Myocyte (in vitro differentiated cells): ENCODE measurements at places on chromosomes 3 and 15. TPM values are rescaled to one million over a fixed set of nuclear protein-coding genes. Genes with fewer than 3 reads are reported as not detected.

Gene ADAMTSL3
- 0.05 TPM in 1 of 2 replicates, not detected in the other for total RNA-seq

Gene MUC4
- not detected in 2 replicates for total RNA-seq

Gene XYLB
- 1.5 and 1.9 TPM in 2 replicates for total RNA-seq

Gene DLL4
- total RNA-seq = 0.13 TPM in 1 of 2 replicates, not detected in the other

Gene PAQR5
- 8.5 and 9.4 TPM in 2 replicates for total RNA-seq

Gene FEZF2
- not detected in 2 replicates for total RNA-seq

Gene PRR20G
- total RNA-seq = not detected in 2 replicates

Gene SV2B
- total RNA-seq = not detected in 2 replicates

Gene CPB1
- total RNA-seq = 0.56 and 0.57 TPM in 2 replicates

- DNase-seq = peak; percentile 53
These were observed 178.6 kb upstream of the TRIM42 start for GRCh38 chr3:140499114-140499757.

GRCh38 chr15:80118956-80119355, 33.8 kb upstream of the FAH start:
- no peak for DNase-seq

DNA sequence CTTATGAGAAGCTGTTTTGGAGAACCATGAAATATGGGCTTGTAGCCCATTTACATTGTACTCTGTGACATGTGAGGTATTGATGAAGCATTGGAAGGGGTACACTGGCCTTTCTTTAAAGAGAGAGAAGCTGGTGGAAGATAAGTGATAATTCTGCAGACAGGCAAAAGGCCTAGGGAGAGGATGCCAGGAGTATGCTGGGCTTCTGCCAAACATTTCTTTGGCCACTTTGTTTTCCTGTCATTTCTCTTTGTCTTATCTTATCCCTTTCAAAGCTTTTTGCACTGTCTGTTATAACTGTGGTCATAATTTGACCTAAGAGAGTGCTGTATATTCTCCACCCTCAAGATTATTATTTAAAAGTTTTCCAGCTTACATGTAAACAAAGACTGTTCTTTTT, 109.6 kb upstream of the SEMA6D start:
- no peak for DNase-seq

GRCh38 chr15:67944010-67944641, 104.3 kb upstream of the RNU6-1 start:
- DNase-seq = no peak

DNA sequence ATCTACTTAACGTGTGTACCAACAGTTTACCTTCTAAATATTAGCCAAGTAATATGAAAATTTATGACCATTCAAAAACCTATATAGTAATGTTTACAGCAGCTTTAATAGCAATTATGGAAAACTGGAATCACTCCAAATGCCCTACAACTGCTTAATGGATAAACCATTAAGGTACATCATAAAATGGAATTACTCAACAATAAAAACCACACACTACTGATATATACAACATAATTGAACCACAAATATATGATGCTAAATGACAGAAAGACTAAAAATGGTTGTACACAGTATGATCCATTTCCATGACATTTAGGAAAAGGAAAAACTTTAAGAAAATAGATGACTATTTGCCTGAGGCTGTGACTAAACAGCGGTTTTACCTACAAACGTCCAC, 467.1 kb upstream of the EPHA6 start:
- no peak for DNase-seq

GRCh38 chr15:77483425-77484140, 62.9 kb downstream of the HMG20A start:
- DNase-seq = no peak

DNA sequence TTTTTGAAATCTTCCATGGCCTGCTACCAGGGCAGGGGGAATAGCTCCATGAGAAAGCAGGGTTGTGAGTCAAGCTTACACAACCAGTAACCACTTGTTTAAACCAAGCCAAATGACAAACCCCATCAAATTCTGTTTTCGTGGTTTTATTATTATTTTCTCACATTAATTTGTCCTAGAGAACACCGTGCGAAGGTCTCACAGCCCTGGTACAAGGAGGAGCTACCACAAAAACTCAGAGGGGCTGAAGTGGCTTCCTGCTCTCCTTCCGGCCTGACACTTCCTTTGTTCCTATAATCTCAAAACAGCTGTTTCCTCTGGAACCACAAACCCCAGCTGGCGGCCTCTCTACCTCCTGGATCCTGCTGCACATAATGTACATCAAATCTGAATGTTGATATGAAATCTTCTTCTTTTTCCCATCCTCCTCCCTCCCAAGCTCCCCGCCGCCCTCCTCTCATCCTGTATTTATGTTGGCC, 375.9 kb downstream of the MCTP2 start:
- DNase-seq = no peak

DNA sequence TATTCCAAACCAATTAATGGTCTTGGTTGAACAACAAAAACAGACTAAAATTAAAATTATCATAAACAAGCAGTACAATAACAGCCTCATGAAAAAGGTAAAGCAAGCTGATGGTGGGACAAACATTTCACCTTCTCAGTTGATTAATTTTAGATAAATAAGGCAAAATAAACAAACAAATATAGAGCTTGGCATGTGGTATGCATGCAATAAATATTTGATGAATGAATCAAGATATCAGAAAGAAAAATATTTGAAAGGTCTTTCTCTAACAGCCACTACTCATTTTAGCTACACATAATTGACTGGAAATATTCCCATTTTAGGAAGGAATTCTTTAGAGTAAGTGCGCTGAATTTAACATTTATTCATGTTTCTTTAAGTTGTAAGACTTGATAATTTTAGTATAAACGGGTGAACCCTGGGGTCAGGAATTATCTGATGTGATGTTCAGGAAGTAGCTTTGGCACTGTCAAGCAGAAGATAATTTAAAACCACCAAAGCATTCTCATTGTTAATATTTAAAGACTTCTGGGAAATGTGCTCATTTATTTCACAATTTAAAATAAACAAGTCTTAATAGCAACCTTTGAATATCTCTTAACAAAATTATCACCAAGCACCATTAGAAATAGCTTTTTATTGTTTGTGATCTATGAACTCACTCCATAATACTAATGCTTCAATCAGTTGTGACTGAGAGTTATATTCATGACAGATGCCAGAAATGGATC, 372.3 kb upstream of the TGFBR2 start:
- DNase-seq = no peak

- DNase-seq = no peak
These were observed 12.3 kb downstream of the FBXL22 start for GRCh38 chr15:63609448-63609847.

DNA sequence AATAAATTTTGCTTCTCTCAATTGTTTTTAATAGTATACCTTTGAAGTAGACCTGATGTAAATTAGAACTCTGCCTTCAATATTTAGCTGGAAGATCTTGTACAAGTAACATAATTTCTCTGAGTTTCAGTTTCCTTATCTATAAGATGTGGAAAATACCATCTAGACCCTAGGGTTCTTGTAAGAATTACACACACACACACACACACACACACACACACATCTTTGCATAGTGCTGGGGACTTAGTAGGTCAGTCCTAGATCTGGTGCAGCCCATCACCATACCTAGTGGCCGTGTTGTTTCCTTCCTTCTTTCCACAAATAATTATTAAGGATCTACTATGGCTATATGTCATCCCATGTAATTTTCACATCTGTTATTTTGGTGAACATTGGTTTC, 11.0 kb downstream of the TRAT1 start:
- no peak for DNase-seq

DNA sequence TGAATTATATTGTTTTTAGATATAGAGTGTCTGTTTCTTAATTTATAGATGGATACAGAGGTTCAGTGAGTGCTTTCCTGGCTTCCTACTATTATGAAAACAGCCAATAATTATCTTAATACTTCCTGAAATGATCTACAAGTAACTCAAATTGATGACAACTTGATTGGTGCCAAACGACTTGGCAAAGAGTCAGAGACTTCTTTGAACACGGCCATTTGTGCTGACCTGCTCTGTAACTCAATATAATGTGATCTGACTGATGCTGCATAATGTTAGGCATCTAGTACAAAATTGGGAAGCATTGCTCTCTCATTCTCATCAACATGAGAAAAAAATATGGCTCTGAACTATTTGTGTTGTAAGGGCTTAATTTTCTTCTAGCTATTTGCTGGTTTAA, 193.9 kb downstream of the DIPK2A start:
- DNase-seq = no peak

GRCh38 chr3:9769012-9769411, 735 bp downstream of the CAMK1 start:
- no peak for DNase-seq

DNA sequence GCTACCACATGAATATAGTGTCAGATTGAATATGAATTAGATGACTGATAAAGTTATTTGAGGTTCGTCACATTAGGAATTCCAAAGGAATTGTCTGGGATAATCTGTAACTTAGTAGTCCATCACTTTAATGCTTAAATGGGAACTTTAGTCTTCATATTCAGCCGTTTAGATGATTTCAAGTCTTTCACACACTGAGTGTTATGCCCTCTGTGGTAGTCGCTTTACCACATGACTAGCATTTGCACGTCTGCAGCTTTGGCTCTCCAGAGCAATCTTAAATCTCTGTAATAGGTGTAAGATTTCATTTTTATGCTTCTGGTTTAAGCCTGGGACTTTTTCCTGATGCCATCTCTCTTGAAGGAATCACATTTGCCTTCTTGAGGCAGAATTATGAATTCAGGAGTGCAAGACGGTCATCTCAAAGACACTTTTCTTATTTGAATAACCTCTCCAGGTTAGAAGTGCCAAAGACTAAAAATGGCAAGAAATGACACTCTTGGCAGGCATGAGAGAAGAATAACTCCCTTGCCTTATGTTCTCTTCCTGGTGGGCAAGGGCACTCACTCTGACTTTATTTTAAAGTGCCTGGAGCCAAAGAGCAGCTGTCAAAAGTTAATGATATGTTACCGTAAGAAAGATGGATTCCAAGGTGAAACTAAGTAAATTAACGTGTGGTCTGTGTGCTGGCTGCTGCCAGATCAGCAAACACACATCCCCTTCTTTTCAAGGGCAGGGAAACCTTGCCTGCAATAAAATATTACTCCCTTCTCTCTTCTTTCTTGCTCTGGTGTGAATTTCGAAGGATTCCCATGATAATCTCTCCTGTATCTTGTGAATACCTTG, 153.3 kb downstream of the B3GALNT1 start:
- no peak for DNase-seq

DNA sequence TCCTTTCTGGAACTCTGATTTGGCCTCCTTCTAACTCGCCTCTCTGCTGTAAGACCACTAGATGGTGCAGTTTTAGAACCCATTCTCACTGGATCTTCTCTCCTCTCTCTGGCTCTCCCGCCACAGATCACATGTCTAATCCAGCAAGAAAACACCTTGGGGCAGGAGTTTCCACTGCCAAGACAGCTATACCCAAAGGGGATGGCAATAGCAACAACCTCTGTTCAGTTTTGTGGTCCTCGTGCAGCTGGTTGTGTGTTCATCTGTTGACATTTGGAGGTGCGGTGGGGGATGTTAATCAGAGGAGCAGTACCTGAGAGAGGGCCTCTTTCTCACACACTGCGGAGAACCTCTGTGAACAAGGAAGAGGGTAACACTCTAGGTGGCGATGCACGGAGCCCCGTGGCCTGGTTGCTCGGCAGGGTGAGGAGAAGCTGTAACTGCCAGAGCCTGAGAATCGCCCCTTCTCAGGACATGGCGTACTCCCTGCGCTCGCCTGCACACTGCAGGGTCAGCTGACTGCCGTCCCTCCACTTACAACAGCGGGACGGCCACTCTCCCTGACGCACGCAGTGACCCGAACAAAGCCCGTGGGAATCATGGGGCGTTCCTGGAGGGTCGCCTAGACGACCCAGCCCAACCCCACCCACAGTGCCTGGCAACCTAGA, at the start of gene TEX55:
Gene TEX55 (plus strand): TSS at position 666 of the 668 bp plus-strand sequence. CDS start 25 bp downstream, outside the sequence.
- DNase-seq = peak; percentile 43

DNA sequence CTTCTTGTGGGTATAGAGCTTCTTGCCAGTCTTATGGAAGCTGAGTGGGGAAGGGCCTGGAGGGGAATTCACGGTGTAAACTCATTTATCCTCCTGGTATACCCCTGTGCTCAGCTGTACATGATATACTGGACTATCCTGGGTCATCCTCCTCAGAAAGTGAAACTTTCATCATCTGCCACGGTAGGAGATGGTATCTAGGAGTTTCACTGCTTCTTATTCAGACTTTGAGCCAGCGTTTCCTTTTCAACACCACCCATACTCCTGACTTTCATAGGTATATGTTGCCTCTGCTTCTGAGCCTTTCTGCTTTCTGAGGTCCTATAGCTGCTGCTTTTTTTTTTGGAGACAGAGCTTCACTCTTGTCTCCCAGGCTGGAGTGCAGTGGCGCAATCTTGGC, 15.6 kb downstream of the SENP5 start:
- DNase-seq = no peak

GRCh38 chr3:42519568-42519962, 17.1 kb downstream of the VIPR1 start:
- DNase-seq = no peak

DNA sequence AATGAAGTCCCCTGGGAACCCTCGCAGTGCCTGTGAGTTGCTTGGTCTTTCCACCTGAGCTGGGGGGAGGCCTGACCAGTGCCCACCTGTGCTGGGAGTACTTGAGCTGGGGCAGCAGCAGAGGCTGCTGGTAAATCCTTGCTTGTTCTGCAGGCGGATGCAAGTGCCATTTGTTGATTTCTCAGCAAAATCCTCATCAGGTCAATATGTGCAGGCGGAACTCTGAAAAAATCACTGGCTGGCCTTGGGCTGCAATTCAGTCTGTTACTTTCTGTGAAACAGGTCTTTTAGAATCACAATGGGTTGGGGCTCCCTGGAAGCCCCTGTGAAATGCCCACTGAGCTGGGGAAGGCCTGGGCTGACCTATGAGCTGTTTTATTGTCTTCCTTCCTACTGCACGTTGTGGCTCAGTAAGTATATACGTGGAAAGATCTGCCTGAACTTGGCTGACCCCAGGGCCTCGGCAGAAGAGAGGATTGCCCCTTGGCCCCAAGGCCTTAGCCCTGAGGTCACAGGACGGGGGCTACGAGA, 182.0 kb upstream of the RGMA start:
- DNase-seq = no peak

- DNase-seq = no peak
These were observed 21.2 kb downstream of the ATP11B start for GRCh38 chr3:182814419-182815062.

GRCh38 chr3:38247366-38248035, 18.1 kb upstream of the SLC22A13 start:
- peak; percentile 77 for DNase-seq

- DNase-seq = no peak
These were observed 612.8 kb downstream of the MCTP2 start for GRCh38 chr15:94844198-94844537.

GRCh38 chr3:25155652-25156471, 272.2 kb upstream of the RARB start:
- peak; percentile 47 for DNase-seq

DNA sequence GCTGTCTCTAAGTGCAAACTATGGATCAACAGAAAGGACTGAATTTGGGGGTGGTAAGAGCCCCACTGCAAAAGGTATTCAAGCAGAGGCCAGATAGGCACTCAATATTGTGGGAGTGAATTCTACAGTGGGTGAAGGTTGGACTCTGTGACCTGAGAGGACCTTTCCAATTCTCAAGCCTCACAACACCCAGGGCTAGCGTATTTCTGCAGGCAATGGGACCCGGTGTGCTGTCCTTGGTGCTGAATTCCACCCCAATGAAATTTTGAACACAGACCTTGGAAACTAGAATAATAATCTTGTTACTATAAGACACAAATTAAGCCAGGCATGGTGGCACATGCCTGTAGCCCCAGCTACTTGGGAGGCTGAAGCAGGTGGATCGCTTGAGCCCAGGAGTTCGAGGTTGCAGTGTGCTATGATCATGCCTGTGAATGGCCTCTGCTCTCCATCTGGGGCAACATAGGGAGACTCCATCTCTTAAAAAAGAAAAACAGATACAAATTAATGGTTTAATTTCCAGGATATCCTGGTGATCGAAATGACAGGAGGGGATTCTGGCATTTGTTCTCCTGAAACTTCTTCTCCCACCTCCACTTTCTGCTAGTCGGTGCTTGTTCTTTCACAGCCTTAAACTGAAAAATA, 135.4 kb downstream of the RAB11A start:
- DNase-seq = peak; percentile 59
